ENCODE measurements at places on chromosomes 13 and 19.

GRCh38 chr19:56969759-56970178 lies 129.2 kb upstream of the PEG3 start:
- no peak for DNase-seq

DNA sequence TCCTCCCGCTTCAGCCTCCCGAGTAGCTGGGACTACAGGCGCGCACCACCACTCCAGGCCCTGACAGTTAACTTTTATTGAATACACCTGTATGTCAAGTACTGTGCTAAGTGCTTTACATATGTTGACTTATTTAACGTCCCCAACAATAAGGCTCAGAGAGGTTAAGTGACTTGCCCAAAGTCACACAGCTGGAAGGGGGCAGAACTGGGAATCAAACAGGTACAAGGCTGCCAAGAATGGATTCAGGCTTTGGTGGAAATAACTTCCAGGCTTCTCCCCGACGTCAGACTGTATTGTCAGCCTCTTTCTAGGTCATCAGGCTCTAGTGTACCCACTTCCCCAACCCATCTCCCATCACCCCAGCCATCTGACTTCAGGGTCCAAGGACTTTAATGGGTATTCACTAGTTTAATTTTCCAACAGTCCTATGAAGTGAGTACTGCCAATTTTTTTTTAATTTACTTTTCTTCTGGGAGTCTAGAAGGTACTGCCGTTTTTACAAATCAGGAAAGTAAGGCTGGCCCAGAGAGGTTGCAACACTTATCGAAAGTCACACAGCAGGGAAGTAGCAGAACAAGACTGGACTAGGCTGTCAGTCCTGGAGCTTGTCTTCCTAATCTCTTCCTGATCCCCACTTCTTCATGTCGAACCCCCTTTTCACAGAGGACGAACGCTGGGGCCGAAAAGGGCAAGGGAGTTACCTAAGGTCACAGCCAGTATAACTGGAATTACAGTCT lies 4.9 kb upstream of the CKM start:
- DNase-seq: no peak

DNA sequence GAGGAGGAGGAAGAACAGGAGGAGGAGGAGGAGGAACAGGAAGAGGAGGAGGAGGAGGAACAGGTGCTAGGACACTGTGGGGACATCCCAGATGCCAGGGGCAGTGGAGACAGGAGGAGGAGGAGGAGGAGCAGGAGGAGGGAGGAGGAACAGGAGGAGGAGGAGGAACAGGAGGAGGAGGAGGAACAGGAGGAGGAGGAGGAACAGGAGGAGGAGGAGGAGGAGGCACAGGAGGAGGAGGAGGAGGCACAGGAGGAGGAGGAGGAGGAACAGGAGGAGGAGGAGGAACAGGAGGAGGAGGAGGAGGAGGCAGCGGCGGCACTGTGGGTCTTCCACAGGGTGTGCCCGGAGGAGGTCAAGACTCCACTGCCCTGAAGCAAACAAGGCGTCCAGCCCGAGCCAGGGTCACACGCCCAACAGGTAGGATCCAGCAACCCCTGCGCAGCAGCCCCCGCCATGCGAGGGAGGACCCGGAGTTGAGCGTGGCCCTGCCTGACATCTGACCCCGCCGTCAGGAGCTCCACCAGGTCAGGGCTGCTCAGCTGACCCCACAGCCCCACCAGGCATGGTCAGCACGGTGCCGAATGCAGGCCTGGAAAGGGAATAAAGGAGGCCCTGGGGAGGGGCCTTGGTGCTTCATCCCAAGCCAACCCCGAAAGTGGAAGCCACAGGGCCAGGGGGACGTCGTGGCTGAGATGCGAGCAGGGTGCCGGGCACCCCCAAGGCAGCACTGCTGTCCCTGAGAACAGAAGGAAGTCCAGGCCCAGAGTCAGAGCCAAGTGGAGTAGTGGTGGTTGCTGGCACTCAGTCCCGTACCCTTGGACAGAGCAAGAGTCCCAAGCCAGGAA lies 9.2 kb downstream of the SBNO2 start:
- no peak for DNase-seq

GRCh38 chr13:53141336-53141735 lies 112.7 kb downstream of the OLFM4 start:
- no peak for DNase-seq

GRCh38 chr13:41835871-41836270 lies 125.0 kb downstream of the VWA8 start:
- peak; percentile 31 for DNase-seq

GRCh38 chr19:28493884-28494283 lies 719.1 kb downstream of the UQCRFS1 start:
- no peak for DNase-seq

DNA sequence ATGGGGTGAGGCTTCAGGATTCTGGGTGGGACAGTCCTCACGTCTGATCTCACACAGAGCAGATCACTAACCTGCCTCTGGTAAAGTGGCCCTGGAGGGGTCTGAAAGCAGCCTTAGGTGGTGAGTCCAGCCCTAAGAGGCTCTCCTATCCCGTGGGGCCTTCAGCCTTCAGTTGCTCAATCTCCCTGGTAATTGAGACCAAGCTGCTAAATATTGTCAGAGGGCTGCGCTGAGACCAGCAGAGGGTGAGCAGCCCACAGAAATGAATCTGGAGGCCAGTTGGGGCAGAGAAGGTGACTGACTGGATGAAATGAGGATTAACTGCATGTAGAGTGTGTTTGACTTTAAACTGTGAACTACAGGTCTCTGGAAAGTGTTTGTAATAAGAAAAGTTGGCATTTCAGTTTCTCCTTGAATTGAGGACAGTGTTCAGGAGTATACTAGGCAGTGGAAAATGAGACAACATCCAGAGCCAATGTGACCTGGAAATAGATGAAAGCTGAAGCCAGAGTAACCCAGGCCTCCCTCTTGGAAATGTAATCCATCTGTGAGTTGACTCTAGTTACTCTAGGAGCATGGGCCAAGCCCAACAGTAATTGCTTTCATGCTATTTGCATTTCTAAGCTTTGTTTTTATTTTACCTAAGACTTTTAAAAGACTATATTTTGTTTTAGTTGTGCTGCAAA lies 14.3 kb upstream of the HSPH1 start:
- no peak for DNase-seq

DNA sequence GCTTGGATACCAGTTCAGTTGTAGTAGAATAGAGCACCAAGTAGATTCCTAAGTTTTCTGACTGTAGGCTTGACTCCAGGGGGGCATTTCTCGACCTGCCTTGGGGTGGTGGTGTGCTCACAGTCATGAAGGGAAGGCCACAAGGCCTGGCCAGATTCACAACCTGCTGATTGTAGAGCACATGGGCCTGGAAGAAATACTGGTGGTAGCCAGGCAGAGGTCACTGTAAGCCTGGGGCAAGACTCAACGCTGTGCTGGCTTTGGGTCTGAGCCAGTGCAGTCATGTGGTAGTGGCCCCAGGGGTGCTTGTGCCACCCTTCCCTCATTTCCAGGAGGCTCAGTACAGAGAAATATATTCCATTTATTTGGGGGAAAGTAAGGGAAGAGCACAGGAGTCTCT lies 832.3 kb upstream of the SLC10A2 start:
- DNase-seq: no peak

DNA sequence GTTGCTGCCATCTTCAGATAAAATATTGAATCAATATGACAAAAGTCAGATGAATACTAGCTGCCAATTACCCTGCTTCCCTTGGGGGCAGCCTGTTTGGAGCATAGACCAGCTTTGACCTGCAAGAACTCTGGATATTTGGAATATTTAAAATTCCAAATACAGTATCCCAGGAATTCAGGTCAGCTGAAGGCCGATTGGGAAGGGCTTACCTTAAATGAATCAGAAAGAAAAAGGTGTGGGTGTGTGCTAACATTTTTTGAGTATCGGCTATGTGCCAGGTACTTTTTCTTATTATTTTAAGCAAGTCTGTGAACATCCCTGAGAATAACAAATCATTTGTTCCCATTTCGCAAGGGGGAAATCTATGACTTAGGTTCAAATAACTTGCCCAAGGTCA lies 1.8 kb upstream of the RUBCNL start:
- no peak for DNase-seq

Data from ELR (cell line).